ENCODE measurements at places on chromosomes 1 and 21.
A peak's percentile ranks its signal among the peaks of the same experiment; 100 is the strongest.

GRCh38 chr1:27399251-27400025, 7.0 kb downstream of the GPR3 start:
- no peak for DNase-seq

DNA sequence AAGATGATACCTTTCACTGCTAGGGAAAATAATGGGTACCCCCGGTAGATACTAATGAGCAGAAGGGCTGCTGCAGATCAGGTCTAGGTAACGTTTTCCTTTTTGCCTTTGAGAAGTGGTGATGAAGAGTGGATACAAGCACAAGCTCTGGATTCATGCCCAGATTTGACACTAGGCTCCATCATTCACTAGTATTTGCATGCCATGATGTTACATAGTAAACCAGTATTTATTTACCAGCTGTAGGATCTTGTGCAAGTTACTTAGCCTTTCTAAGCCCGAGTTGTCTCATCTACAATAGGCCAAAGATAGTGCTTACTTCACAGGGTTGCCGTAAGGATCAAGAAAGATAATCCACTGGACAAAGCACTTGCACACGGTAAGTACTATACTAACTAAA, 14.2 kb downstream of the PTPN14 start:
- DNase-seq: no peak

- no peak for DNase-seq
Measured at GRCh38 chr1:218171302-218171893, 113.7 kb upstream of the RRP15 start.

DNA sequence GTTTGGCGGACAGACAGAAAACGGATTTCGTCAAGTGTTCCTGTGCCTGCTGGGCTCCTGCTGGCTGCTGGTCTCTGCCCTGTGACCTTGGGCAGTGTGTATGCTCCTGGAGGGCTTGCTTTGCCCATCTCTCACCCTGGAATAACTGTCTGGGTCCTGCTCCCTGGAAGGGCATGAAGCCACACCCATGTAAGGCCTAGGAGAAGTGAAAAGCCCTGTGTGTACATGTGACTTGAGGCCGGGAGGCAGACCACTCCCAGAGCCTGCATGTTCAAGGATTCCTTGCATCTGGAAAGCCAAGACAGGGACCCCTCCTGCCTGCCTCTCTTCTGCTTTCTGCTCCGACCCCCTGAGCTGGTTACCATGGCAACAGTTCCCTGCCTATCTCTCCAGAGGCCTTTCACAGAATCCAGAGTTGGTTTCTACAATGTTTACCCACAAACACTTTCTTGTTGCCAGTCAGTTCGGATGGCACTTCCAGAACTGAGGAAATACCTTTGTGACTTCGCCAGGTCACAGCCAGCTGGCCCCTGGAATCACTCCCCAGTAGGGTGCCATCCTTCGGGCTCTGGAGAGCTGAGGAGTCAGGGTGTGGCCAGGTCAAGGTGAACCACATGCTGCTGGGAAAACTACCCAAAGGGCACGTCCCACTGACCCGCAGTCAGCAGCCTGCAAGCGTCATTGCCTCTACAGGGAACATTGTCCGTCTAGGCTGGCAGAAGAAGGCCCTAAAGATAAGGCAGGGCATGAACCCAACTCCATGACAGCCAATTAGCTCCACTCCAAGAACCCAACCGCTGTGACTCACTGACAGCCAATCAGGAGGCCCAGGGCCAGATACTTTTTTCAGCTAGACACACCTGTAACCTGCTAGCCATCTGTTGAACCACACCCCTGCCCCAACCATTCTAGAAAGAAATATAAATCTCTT, 14.7 kb upstream of the GPR37L1 start:
- DNase-seq: no peak

- no peak for DNase-seq
Measured at GRCh38 chr21:41742073-41742875, 24.6 kb downstream of the RIPK4 start.

- peak; percentile 12 for DNase-seq
Measured at GRCh38 chr1:111448482-111448917, 556 bp downstream of the WDR77 start.

DNA sequence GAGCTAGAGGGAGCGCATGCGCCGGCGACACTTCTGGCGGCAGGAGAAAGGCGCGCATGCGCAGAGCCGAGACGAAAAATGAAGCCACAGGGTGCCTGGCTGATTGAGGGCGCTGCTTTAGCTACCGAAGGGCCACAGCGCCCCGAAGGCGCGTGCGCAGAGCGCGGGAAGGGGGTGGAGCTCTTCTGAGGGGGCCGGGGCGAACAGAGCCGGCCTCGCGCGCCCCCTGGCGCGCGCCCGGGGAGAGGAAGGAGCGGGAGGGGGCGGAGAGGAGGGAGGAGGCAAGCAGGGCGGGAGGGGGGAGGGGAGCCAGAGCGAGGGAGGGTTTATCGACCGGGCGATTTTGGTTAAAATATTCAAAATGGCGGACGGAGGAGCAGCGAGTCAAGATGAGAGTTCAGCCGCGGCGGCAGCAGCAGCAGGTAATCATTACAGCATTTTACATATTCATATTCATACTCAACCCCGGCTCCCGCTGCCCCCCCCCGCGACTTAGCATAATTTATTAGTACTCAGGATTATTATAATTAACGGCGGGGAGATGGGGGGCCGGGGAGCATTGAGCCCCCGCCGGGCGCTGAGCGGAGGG, at the start of gene POU2F1:
POU2F1 (plus strand) TSS at position 350 of the 589 bp plus-strand sequence; CDS start at position 362, 12 bp downstream.
- peak; percentile 98 for DNase-seq

GRCh38 chr1:239575113-239575512, 188.7 kb downstream of the CHRM3 start:
- no peak for DNase-seq

GRCh38 chr1:203422656-203423055, 53.0 kb upstream of the PRELP start:
- DNase-seq: no peak

- no peak for DNase-seq
Measured at GRCh38 chr1:184966989-184967388, 7.3 kb downstream of the NIBAN1 start.

- peak; percentile 6 for DNase-seq
Measured at GRCh38 chr1:86913399-86913895, 479 bp downstream of the SELENOF start.

- no peak for DNase-seq
Measured at GRCh38 chr1:201488830-201489589, 17.9 kb downstream of the CSRP1 start.

- no peak for DNase-seq
Measured at GRCh38 chr1:61520401-61520800, 204.5 kb downstream of the TM2D1 start.

DNA sequence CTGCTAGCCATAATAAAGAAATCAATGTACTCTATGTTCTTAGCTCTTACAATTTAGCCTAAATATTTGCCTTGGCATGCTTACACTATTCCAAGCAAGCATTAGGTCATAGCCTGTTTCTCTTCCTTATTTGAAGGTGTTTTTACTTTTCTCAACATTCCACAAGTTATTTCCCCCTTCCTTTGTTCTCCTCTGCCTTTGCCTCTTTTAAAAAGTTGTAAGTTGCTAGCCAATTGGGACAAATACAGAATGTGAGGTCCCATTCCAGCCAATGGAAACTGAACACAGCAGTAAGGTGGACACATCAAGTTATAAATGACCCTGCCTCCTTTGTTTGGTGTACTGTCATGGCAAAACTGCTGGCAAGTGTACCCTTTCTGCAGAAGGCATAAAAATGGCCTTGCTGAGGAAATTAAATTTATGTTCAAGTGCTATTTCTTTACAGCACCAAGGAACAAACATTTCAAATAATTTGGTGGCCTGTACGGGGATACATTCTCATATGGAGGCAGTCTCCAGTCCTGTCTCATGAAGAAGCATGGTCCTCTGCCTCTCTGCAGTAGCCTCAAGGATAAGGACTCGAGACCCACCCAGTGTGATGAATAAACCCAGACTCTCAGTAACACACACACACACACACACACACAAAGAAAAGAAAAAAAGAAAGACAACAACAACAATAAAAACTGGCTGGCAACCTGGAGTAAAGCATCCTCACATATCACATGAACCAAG, 28.8 kb upstream of the FMO1 start:
- DNase-seq: no peak

GRCh38 chr1:168979276-168979675, 127.2 kb upstream of the ATP1B1 start:
- DNase-seq: no peak

GRCh38 chr1:16125088-16125470, 30.8 kb downstream of the EPHA2 start:
- no peak for DNase-seq

- DNase-seq: no peak
Measured at GRCh38 chr1:234546890-234547788, 62.8 kb downstream of the IRF2BP2 start.

DNA sequence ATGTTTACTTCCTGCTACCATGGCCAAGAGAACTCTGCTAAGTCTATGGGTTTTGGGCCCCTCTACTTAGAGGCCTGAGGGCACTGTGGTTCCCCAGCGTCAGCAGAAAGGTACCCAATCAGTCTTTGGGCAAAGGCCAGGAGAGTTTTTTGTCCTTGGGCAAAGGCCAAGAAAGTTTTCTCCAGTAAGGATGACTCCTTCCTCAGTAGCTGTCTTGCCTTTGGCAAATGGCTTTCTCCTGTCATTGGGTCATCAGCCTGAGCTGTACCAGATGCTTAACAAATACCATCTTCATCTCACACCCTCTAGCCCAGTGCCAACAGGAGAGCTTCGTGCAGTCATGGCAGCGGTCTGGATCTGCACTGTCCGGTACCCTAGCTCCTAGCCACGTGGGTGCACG, 199.3 kb upstream of the TMEM51 start:
- DNase-seq: no peak

- DNase-seq: no peak
Measured at GRCh38 chr1:43705334-43705733, 2.0 kb upstream of the ST3GAL3 start.

GRCh38 chr1:53891678-53892077, 2.1 kb upstream of the YIPF1 start:
- no peak for DNase-seq

DNA sequence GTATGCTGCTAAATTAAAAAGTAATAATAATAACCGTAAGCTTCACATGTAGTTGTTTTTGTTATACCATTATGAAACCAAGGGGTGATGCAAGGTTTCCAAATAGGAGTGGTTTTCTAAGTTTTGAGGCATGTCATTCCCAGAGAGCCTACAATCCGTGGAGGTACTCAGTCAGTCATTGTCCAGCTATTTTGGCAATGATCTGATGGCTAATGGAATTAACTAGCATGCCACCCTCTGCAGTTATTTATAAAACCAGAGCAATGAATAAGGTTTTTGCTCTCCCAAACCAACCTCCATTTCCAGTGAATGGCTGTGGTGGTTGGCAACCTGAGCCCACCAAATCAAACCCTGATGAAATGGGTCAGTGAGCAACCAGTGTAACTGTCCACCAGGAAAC, 106.4 kb downstream of the TBX15 start:
- no peak for DNase-seq

GRCh38 chr1:218112862-218113261, 172.2 kb upstream of the RRP15 start:
- no peak for DNase-seq

- no peak for DNase-seq
Measured at GRCh38 chr1:29532751-29533150, 296.4 kb downstream of the PTPRU start.

DNA sequence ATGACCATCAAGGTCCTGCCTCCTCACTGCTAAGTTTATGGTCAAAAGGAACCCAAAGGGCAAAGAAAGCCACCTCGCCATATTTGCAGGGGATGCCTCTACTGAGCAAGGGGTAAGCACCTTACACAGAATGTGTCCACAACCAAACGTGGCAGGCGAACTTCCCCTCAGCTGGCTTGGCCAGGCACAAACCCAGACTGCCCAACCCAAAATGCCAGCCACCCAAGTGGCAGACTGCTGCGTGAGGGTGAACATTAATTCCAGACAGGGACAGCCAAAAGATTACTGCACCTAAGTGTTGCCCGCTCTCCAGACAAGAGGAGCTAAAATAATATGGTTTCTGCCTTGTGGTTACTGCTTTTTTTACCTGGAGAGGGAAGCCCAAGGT, 16.0 kb downstream of the ZNF697 start:
- DNase-seq: no peak

DNA sequence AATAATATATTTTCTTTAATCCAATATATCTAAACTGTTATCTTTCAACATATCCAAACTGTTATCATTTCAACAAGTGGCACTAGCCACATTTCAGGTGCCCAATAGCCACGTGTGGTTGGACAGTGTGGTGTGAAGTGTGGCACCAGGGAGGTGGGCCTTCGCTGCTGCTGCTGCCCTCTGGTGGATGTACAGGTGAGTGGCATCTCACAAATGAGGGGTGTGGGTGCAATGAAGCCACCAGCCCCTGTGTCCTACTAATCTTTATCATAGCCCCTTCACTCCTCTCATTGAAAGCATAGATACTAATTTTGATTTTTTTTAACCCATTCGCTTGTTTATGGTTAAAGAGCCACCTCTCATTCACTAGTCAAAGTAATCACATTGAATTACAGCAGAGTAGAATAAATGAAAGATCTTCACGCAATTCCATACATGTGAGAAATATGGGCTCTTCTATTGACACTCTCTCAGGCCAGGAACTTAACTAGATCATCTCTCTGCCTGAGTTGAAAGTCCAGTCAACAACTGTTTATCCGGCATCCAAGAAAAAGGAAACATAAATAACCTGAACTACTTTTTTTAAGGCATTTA, 499.2 kb downstream of the OMA1 start:
- no peak for DNase-seq

Measured in stimulated activated CD8-positive, alpha-beta memory T cell treated with anti-CD3 and anti-CD28 coated beads, Interleukin-15, amount 100 ng/mL, for 4 hours (primary cell).